ENCODE measurements at places on chromosomes 6 and 20.

GRCh38 chr20:62134735-62135231 lies 8.4 kb downstream of the PSMA7 start:
- no peak for DNase-seq

GRCh38 chr20:34030456-34030855 lies 36.7 kb downstream of the RALY start:
- DNase-seq = no peak

- no peak for DNase-seq
These were observed 86.3 kb upstream of the CARMIL1 start for GRCh38 chr6:25192590-25193459.

- DNase-seq = peak; percentile 100
These were observed at the start of gene SYS1 for GRCh38 chr20:45362804-45363610. TSS of gene SYS1 (plus strand) at chr20:45363156. CDS start at chr20:45363532, 376 bp downstream.

GRCh38 chr6:121694389-121694788 lies 258.9 kb downstream of the GJA1 start:
- DNase-seq = no peak

DNA sequence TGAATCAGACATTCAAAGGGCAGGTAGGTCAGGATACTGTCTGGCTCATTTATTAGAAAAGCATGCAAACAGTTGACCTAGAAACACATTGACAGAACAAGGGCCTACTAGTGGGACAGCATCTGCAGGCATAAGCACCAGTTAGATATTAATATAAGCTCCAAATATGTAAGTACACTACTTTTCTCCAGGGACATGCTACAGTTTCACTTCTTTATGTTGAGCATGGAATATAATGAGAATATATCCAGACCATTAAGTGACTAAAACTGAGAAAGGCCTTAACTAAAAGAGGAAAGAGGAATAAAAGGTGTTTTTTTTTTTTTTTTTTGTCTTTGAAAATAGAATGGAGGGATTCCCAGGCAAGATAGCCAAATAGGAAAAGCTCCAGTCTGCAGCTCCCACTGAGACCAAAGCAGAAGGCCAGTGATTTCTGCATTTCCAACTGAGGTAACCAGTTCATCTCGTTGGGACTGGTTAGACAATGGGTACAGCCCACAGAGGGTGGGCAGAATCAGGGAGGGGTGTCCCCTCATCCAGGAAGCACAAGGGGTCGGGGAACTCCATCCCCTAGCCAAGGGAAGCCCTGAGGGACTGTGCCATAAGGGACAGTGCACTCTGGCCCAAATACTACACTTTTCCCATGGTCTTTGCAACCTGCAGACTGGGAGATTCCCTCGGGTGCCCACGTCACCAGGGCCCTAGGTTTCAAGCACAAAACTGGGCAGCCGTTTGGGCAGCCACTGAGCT lies 251.6 kb downstream of the PHF3 start:
- no peak for DNase-seq

GRCh38 chr20:10185741-10186558 lies 32.7 kb upstream of the SNAP25 start:
- DNase-seq = no peak

DNA sequence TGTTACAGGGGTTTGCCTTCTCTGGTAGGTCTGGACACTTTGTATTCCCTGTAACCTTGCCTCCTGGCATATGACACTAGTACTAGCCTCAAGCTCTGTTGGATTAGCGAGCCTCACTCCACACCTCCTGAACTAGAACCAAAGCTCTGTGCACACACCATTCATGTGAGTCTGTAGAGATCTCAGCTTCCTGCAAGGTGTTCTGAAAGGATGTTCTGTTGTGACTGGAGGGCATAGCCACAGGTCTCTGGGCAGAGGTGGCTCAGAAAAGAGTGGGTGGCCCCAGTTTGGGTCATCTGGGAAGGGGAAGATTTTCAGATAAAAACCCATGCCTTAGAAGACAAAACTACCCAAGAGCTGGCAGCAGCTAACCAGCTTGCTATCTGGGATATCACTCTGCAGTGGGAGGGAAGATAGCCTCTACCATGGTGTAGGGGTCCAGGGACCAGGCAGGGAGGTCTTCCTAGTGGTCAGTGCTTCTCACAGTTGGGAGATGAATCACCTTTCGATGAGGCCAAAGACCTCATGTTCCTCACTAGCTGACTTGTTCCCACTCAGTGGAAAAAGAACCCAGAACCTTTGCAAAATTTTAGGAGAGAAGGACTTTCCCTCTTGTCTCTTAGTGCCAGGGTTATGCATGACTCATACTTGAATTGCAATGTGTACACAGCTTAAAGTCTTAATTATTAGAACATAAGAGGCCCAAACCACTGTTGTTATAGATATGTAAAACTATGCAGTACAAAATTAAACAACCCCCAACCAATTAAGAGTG lies 41.4 kb downstream of the HLA-F start:
- no peak for DNase-seq

- DNase-seq = no peak
These were observed 2.1 kb downstream of the GOPC start for GRCh38 chr6:117600008-117600743.

GRCh38 chr6:137685798-137686375 lies 181.2 kb upstream of the TNFAIP3 start:
- no peak for DNase-seq
